Glutamatergic neuron (in vitro differentiated cells): ENCODE measurements at places on chromosomes 1 and 21. TPM values are rescaled to one million over a fixed set of nuclear protein-coding genes. Genes with fewer than 3 reads are reported as not detected.

The PRAMEF15 gene
- not detected for total RNA-seq

DNA sequence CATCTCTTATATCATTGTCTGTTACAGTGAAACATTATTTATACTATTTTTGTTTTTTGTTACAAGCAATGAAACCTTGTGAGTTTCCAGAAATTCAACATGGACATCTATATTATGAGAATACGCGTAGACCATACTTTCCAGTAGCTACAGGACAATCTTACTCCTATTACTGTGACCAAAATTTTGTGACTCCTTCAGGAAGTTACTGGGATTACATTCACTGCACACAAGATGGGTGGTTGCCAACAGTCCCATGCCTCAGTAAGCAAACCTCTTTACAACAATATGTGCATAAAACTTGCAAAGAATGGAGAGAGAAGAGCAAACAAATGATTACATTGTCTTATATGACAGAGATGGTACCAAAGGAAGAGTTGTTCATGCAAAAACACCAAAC is 22.4 kb downstream of the CFHR4 start:
- DNase-seq, result no peak

DNA sequence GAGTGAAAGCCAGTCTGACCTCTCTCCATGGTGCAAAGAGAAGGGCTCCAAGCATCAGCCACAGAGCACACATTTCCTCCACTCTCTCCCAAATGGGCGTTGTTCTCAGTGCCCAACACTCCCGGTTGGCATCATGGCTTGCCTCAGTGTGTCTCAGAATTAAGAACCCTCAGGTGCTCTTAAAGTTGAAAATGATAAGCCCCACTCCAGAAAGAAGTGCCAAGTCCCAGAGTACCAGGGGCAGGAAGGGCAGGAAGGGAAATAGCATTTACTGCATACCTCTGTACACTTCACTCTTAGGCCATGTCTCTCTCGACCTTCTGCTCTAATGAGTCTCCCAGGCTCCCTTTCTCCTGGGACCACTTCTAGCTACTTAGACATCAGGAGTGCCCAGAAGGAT is 15.2 kb upstream of the ARHGEF2 start:
- no peak for DNase-seq

- DNase-seq, result no peak
These were observed 840.0 kb upstream of the B3GALT2 start for GRCh38 chr1:194026422-194026821.

- no peak for DNase-seq
These were observed 80.9 kb upstream of the IRF2BP2 start for GRCh38 chr1:234690872-234691271.

The S100A11 gene
- total RNA-seq, result 45.1 TPM
